ENCODE measurements at places on chromosomes 7 and 10.

DNA sequence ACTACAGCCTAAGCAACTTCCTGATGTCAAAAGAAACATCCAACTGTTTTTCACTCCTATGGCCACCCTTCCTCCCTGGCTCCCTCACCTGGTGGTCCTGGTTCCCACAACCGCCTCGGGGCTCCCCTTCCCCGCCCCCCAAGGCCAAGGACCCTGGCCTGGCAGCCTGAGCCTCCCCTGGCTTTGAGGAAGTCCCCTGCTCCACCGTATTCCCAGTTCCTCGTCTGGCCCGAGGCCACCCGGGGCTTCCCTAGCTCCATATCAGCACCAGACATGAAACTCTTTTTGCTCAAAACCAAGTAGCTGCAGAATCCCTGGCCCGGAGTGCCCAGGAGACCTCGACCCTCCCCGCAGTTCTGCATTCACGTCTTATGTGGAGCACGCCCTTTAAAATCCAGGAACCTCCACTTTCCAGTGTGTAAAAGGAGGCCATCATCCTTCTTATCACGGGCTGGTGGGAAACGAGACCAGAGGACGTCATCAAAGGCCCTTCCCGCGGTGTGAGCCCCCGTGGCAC lies 82.9 kb downstream of the PRKAG2 start:
- DNase-seq, result peak; percentile 27

- DNase-seq, result no peak
These were observed 773.5 kb downstream of the XPNPEP1 start for GRCh38 chr10:109149666-109150350.

DNA sequence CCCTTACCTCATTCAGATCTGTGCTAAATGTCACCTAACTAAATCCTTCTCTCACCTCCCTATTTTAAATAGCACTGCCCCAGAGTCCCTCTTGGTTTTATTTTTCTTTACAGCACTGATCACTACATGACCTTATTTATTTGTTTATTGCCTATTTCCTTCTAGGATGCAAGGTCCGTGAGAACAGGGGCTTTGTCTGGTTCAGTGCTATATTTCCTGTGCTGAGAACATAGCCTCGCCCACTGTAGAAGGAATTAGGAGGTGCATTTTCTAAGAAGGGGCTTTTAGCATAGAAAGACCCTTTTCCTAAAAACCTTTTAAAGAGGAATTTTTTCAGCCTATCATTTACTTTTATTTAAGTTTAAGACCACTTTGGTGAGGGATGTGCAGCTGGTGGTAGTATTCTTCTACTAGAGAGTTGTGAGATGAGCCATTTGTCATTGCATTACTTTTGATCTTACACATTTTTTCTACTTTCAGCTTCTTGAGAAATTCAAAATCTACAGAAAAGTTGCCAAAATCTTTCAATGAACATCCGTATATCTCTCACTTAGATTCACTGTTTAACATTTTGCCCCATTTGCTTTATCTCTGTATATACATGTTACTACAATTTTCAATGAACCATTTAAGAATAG lies 13.5 kb upstream of the PCGF5 start:
- no peak for DNase-seq

GRCh38 chr7:45921699-45922519 lies 837 bp upstream of the IGFBP3 start:
- DNase-seq, result peak; percentile 73

DNA sequence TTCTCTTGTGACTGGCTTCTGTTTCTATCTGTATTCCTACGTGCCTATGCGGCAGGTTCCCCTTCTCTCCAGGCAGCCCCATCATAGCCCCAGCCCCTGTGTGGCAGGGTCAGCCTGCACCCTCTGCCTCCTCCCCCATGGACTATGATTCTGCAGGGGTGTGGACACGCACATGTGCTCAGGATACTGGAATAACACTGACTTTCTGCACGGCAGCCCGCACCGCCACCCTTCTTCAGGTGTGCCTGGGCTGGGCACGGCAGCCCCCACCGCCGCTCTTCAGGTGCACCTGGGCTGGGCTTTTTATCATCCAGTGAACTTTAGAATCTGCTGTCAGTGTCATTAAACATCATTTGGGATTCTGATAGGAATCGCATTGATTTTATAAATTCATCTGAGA lies 202.6 kb upstream of the PPP2R2D start:
- DNase-seq, result no peak

DNA sequence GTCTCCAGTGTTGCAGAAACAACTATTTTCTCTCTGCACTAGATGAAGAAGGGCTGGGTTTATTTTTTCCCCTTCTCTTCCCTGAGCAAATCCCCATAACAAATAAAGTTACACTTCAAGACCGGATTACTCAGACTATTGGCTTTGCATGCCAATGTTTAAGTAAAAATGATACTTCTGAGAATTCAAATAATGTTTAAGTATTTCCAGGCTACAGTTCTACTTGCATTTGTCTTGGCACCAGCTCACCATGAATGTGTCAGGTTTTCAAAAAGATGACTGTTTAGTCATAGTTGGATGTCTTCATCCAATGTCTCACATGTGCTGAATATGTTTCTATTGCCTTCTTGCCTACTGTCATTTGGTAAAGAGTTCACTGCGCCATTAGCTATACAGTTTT lies 912.6 kb downstream of the GATA3 start:
- no peak for DNase-seq

DNA sequence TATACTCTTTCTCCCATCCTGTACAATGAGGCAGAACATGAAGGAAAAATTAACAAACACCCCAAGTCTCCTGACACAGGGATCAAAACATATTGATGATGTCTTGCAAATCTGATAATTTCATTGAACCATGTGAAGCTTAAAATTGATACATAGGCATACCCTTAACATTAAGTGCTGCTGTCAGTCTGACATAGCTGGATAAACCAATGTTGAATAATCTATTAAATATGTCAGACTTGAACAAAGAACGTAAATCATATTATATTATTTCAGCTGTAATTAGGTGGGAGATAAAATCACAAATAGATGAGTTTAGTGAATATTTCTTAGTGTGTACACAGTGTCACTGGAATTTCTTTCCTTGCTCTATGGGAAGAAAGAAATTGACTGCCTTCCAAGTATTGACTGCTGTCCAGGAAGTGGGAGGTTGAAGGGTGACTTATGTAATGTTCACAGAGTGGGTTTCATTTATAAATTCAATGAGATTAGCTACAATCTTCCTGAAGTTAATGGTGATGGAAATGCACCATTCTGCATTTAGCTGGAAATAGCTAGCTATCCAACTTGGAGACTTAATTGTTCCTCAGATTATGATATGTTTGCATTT lies 170.8 kb downstream of the AUTS2 start:
- no peak for DNase-seq

DNA sequence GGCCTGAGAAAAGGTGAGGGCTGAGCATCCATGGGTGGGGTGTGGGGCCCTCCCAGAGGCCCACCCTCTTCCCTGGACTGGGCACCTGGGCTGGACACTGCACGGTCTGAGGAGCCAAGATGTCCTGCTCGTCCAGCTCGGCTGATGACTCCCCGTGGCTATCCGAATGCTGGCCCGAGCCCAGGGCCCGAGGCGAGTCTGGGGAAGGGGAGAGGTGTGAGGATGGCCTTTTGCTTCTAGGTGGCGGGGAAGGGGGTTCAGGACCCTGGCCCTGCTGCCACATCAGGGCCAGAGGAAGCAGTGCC lies 7.1 kb downstream of the NACAD start:
- no peak for DNase-seq

- DNase-seq, result no peak
These were observed 236.0 kb downstream of the SEMA3D start for GRCh38 chr7:84950836-84951235.

DNA sequence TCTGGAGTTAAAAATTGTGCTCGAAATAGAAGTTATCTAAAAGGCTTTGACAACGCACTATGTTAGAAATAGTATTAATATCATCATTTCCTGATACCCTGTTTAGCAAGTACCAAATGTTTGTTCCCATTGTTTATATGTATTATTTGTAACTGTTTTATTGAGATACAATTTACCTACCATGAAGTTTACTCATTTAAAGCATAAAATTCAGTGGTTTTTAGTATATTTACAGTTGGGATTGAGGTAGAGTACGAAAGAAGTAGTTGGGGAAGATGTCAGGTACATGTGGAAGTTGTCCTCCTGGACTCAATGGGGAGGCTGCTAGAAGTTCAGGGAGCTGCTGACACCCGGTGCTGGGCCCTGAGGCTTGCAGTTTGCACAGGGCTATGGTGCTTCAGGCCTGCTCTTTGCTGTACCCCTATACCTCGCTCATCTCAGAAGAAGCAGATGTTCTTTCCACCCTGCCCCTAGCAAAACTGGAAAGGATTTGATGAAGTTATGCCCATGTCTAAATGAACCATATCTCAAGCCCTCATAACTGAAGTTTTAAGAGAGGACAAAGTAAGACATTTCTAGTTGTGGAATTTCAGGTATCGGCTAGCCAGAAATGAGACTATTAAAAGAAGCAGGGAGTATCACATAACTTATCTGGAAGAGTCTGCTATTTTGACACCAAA lies 25.2 kb upstream of the WNT16 start:
- DNase-seq, result peak; percentile 52

- peak; percentile 8 for DNase-seq
These were observed 75.0 kb downstream of the AASS start for GRCh38 chr7:122068999-122069398.

GRCh38 chr7:116443646-116444045 lies 55.9 kb upstream of the CAV2 start:
- DNase-seq, result no peak

- DNase-seq, result no peak
These were observed 447.9 kb upstream of the PFKP start for GRCh38 chr10:2619472-2619871.

GRCh38 chr7:107262857-107263256 lies 94.1 kb downstream of the HBP1 start:
- no peak for DNase-seq

GRCh38 chr10:29634764-29635625 lies at the start of gene SVIL:
SVIL (minus strand) TSS chr10:29634971; CDS start chr10:29555058, 79,913 bp downstream.
- no peak for DNase-seq

GRCh38 chr10:75658915-75659314 lies 227.5 kb downstream of the LRMDA start:
- DNase-seq, result no peak

DNA sequence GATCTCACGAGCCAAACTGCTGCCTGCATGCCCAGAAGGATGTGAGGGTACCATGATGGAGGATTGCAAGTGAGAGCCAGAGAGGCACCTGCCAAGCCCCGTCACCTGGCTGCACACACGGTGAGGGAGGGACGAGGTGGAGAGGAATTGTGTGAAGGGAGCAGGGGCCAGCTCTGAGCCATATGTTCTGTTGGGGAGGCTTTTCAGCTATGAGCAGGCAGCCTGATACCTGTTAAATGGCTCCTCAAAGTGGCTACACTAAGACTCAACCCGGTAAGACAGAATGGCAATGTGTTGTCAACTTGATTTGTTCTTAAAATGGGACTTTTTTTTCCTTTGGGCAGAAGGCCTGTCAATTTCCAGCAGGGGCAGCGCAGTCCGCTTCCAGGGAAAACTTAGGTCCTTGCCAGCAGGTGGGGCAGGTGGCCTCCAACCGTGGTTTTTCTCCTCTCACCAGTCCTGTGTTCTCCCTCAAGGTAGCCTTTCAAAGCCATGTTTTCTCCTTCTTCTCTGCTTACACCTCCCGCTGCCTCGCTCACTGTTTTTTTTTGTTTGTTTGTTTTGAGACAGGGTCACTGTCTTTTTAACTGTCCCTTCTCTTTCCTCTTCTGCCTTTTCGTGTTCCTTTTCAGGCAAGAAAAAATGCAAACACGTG lies 57.7 kb upstream of the ZNRF2 start:
- peak; percentile 33 for DNase-seq
